Left kidney (tissue), 8 donors: ENCODE measurements at places on chromosomes 11 and 22. TPM values are rescaled to one million over a fixed set of nuclear protein-coding genes. Genes with fewer than 3 reads are reported as not detected.

Gene PTPRCAP
- 2.6 TPM for polyA plus RNA-seq

Gene CCDC73
- 0.43 TPM for polyA plus RNA-seq

Gene ZBTB16
- polyA plus RNA-seq: 0.93 TPM

Gene NXPE2
- polyA plus RNA-seq: 0.42 TPM

Gene CRY2
- 27.9 TPM for polyA plus RNA-seq

Gene FAR1
- 93.5 TPM for polyA plus RNA-seq

Gene APBB1
- polyA plus RNA-seq: 55.3 TPM

Gene FGF4
- polyA plus RNA-seq: not detected

Gene PRODH
- 11.9 TPM for polyA plus RNA-seq

Gene SCT
- polyA plus RNA-seq: 0.67 TPM

Gene DDI1
- not detected for polyA plus RNA-seq

Gene SHANK2
- polyA plus RNA-seq: 34.8 TPM

Gene GRAP2
- polyA plus RNA-seq: 0.57 TPM

Gene PIWIL4
- 4.7 TPM for polyA plus RNA-seq

Gene FERMT3
- polyA plus RNA-seq: 4.1 TPM

Gene ADM
- polyA plus RNA-seq: 6.4 TPM
